ENCODE measurements at places on chromosomes 16 and 17.

- DNase-seq: no peak
Measured at GRCh38 chr16:88971371-88972097, 5.5 kb downstream of the CBFA2T3 start.

DNA sequence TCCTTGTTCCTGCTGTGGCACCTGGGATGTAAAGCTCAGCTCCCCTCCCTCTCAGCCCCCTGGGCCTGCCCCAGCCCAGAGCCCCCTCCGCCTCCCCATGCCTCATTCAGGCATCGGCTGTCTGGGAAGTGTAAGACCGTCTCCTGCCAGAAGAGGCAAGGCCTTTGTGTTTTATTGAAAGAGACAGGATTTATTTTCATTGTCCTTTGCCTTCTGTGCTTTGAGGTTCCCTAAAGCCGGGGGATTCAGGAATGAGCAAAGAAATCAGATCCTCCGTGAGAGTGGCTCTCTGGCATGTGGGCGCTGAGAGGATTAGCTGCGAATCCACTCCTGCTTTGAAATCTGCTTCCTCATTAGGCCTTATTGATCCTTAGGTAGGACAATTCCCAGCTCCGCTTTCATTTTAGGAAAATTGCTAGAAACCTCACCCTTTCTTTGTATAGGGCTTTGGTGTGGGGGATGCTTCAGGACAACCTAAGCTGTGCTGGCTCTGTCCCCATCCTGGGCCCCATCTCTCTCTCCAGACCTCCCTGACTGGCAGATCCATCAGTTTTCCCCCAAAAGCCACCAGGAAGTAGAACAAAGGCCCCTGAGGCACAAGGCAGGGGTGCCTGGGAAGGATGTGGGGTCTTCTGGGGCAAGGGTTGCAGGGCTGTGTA lies 211.5 kb upstream of the TNRC6C start:
- no peak for DNase-seq

DNA sequence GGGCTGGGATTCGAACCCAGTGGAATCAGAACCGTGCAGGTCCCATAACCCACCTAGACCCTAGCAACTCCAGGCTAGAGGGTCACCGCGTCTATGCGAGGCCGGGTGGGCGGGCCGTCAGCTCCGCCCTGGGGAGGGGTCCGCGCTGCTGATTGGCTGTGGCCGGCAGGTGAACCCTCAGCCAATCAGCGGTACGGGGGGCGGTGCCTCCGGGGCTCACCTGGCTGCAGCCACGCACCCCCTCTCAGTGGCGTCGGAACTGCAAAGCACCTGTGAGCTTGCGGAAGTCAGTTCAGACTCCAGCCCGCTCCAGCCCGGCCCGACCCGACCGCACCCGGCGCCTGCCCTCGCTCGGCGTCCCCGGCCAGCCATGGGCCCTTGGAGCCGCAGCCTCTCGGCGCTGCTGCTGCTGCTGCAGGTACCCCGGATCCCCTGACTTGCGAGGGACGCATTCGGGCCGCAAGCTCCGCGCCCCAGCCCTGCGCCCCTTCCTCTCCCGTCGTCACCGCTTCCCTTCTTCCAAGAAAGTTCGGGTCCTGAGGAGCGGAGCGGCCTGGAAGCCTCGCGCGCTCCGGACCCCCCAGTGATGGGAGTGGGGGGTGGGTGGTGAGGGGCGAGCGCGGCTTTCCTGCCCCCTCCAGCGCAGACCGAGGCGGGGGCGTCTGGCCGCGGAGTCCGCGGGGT lies at the start of gene CDH1:
TSS of gene CDH1 (plus strand) at position 247 of the 684 bp plus-strand sequence. CDS start at position 371, 124 bp downstream.
- DNase-seq: no peak

DNA sequence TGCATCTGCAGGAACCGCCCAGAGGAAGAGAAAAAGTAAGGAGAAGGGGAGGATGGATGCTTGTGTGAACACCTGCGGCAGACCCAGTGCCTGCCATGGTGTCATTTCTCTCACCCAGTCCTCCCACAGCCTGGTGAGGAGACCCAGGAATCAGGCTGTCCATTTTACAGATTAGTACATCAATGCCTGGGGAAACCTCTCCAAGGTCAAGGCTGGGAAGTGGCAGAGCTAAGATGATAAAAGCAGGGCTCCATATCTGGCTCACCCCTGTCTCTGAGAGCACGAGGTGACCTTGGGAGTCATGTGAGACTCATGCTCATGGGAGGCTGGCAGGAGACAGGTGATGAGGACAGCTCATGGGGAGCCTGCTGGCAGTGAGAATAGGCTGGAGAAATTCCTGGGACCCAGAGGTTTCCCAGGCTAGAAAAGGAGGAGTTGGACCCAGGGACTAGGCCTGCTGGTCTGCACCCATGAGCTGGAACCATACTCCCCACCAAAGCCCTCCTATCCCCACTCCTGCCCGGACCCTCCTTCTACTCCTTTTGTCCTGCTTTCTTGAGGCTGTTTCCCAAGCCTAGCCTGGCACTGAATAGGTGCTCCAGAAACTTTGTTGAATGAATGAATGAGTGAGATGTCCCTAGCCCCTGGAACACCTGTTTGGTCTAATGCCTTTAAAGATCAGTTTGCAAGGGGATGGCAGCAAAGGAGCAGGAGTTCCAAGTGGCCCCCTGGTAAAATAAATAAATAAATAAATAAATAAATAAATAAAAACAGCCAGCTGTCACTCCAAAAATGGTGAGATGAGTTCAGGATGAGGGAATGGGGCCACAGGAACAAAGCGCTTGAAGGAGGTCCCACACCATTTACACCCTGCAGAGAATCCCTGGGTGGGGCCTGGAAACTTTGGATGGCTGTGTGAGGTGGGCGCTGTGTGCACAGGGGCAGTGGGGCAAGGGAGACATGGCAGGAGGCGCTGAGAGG lies 1.6 kb downstream of the ZNF629 start:
- DNase-seq: no peak

DNA sequence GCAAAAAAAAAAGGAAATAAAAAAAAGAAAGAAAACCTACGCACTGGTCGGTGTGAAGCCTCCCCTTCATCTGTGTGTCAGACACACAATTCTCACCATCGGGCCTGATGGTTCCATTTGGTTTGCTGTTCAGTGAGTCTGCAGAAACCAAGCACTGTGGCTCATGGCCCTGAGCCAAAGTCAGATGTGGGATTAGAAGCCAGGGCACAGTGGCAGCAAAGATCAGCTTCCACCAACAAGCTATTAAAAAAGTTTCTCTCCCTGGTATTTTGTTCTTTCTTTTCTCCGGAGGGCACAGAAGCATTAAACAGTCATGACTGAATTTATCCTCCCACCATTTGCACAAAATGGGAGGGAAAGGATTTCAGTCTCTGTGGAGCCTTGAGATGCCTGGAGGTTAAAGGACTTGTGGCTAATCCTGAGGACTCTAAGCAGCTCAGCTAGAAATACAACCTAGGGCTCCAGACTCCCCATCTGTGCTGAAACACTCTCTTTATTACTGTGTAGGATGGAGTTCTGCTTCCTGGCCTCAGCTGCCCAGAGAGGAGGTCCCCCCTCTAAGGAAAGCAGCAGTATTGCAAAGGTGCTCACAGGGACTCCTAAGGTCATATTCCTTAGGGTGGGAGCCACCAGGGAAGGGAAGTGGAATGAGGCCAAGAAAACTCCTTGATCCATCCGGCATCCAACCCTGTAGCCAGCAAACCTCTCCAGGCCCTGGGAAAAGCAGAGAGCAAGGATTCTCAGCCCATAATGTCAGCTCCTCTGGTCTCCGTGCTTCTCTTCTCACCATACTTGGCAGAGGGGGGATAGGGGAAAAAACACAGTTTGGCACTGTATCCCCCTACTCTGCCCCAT lies 28.2 kb downstream of the SLC39A11 start:
- no peak for DNase-seq

GRCh38 chr16:31043352-31043751 lies 10.0 kb downstream of the STX4 start:
- no peak for DNase-seq

DNA sequence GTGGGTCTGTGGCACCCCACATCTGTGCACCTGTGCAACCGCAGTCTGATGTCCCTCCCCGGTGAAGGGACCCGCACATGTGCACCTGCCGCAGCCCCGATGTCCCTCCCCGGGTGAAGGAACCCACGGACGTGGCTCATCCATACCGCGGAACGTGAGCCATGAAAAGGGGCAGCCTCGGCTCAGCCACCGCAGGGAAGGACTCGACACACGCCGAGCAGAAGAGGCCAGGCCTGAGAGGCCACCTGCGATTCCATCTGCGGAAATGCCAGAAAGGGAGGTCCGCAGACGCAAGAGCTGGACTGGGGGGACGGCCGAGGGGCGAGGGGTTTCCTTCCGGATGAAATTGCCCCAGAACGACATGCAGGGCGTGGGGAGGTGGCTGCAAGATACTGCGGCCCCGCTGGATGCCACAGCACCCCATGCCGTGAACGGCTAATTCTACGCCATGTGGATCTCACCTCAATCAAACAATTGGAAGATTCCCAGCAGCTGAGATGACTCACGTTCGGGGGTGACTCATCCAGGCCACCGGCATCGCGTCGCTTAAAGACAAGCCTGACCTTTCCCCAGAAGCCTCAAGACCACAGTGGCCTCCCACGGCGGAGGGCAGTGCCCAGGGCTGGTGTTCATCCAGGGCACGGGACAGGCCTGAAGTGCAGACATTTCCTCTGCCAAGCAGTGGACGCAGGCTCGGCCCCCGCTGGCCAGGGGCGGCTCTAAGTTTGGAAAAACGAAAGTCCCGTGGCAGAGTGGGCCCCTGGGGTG lies 21.0 kb downstream of the SOX8 start:
- peak; percentile 94 for DNase-seq

DNA sequence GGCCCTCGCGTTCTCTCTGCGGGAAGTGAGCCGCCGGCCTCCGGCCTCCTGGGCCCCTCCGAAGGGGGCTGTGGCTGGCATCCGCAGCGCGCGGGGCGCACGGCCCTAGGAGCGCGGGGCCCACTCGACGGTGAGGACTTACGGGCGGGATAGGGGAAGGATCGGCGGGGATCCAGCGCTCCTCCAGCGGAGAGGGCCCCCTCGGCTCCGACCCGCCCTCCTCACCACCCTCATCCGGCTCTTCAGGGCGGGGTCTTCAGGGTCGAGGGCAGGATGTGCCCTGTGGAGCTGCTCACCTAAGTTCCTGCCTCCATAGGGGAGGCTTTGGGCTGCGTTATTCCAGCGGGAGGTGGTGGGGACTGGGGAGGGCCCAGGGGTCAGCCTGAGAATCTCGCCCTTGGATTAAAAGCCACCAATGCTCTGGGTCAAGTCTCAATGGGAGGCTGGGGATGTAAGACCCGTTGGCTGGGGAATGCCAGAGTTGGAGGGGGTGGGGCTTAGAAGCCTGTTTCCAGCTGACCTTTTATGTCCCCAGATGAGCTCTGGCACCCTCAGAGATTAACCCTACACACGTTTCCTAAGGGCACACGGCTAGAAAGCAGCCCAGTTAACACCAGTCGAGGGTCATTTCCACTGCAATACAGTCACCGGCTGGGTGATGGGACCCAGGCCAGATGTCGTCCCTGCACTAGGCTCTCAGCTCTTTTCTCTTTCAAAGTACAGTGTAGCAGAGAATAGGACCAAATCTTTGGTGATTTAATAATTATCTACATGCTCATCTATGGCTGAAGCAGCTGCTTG lies 13.4 kb downstream of the TBX2 start:
- no peak for DNase-seq
